CD4-positive, alpha-beta T cell treated with Interleukin-6 for 4 hours (primary cell): ENCODE measurements at places on chromosomes 13 and 19.
A peak's percentile ranks its signal among the peaks of the same experiment; 100 is the strongest.

DNA sequence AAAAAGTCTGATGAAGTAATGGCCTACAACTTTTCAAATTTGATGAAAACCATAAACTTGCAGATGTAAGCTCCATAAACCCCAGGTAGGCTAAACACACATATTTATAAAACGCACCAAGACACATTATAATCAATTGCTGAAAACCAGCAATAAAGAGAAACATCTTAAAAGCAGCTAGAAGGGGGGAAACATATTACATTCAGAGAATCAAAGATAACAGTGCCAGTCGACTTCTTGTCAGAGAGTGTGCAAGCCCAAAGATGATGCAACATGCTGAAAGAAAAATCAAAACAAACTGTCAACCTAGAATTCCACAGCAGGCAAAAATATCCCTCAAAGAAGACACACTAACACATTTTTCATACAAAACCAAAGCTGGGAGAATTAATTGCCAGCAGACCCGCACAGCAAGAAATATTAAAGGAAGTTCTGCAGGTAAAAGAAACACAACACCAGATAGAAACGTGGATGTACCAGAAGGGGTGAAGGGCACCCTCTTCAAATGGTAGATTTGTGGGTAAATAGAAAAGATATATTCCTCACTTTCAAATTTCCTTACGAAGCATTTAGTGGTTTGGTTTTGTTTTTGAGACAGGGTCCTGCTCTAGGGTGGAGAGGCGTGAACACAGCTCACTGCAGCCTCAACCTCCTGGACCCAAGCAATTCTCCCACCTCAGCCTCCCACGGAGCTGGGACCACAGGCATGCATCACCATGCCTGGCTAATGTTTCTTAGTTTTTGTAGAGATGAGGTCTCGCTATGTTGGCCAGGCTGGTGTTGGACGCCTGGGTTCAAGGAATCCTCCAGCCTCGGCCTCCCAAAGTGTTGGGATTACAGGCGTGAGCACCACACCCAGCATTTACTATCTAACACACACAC, 16.5 kb upstream of the ATP1A3 start:
- DNase-seq: no peak

DNA sequence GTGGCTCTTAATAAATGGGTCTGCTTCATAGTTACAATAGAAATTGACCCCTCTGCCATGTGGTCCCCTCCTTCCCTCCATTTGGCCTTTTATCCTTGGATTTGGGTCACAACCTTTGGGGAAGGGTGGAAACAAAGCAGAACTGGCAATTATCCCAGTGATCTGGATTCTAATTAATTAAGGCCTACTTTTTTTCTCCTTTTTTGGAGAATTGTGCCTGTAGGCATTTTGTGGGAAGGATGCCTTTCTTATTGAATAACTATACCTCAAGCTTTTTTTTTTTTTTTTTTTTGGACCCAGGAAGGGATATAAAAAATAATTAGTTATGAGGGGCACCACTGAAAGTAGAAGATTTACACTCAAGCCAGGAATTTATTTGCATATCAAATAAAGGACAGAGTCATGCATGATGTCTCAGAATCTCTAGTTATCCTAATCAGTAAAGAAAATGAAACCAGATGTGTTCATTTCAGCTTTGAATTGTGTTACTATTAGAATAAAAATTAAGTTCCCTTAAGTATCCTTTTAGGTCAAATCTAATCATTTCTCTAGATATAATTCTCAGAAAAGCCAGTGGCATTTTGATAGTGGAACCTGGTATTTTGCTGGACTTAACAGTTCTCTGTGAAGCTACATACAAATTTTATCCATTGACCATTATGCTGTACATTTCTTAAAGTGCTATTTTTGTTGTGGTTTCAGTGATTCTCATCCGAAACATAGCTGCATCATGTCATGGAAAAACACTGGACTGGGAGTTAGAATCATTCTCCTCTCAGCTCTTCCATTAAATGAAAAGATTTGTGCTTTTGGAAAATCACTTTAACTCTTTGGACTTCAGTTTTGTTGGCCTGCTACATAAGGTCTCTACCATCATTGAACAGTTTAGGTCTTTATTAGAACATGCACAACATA, 129.3 kb downstream of the KCNRG start:
- DNase-seq: no peak

DNA sequence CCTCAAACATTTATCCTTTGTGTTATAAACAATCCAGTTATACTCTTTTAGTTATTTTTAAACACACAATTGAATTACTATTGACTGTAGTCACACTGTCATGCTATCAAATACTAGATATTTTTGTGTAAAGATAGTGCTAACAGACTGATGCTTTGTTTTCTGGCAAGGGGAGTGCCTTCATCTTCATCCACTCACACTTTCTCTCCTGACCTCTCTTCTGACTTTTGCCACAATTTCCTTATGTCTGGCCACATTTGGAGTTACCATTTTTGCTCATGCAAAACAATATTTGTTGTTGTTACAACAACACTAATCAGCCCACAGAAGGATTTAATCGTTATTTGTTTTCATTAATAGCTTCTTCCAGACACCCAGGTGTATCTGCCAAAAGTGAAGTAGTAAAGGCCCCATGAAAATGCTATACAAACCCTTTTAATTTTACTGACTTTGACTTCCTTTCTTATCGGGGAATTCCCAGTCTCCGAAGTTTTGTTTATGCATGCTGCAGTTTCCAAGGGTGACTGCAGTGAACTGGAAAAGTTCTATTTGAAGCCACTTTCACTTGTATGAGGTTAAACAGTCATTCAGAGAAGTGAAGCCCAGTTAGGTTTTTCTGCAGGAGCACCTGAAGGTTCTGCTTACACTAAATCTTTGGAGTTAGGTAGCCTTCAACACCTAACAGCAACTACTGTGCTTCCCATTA, 66.1 kb upstream of the FRY start:
- DNase-seq: no peak

DNA sequence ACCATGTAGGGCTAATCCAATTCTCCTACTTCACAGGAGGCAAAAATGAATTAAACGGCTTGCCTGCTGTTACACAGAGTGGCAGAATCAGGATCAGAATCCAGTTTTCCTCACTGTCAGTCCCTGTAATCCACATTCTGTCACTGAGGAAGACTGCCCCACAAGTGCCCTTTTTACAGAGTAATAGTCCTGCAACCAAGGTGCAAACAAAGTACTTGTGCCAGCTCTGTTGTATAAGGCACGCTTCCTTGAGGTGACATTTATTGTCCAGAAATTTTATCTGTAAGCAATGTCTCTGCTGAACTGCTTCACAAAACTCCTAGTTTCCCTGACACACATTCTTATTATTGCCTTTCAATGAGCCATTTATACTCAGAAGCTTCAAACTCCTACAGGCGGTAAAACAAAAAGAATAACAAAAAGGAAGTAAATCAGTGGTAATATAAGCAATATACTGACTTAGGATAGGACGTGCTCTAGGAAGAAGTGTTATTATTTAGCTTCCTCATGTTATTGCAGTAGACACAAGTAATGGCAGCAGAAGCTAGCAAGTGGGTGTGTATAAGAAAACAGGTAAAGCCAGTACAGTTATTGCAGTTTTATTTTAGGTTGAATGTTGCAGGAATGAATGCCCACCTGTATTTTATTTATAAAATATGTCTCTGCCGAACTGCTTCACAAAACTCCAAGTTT, 28.8 kb downstream of the SPRY2 start:
- no peak for DNase-seq

DNA sequence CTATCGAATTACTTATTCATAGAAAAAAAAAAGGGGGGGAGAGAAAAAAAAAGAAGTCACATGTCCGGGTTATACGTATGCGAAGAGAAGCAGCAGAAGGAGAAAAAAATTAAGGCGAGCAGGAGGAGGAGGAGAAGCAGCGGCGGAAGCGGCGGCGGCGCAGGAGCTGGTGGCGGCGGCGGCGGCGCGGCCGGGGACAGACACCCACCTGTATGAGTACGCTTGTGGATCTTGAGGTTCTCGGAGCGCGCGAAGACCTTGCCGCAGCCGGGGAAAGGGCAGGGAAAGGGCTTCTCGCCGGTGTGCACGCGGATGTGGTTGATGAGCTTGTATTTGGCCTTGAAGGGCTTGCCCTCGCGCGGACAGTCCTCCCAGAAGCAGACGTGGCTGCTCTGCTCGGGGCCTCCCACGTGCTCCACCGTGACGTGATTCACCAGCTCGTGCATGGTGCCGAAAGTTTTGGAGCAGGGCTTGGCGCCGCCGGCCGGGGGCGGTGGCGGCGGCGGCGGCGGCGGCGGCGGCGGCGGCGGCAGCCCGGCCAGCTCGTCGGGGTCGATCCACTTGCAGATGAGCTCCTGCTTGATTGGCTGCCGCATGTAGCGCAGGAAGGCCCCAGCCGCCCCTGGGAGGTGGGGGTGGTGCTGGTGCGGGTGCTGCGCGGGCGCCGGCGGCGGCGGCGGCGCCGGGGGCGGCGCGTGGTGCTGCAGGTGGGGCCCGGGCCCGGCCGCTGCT, 1.5 kb downstream of the ZIC5 start:
- DNase-seq: peak; percentile 55
